ENCODE measurements at places on chromosomes 2 and 18. TPM values are rescaled to one million over a fixed set of nuclear protein-coding genes. Genes with fewer than 3 reads are reported as not detected.

The TTN gene
- total RNA-seq: 5.5 TPM

The OSR1 gene
- 117 TPM for total RNA-seq

The TRPM8 gene
- not detected for total RNA-seq

The OTOF gene
- total RNA-seq: not detected

The SERPINB2 gene
- 67.6 TPM for total RNA-seq

The NMUR1 gene
- not detected for total RNA-seq
